Panc1 (cell line): ENCODE measurements at places on chromosomes 1 and 21. TPM values are rescaled to one million over a fixed set of nuclear protein-coding genes. Genes with fewer than 3 reads are reported as not detected.

Gene FMO2
- 0.08 TPM for total RNA-seq

Gene BCAS2
- 23.5 TPM for total RNA-seq

Gene TSPAN2
- not detected for total RNA-seq

Gene TNFRSF4
- total RNA-seq = 0.62 TPM

Gene AQP10
- not detected for total RNA-seq

DNA sequence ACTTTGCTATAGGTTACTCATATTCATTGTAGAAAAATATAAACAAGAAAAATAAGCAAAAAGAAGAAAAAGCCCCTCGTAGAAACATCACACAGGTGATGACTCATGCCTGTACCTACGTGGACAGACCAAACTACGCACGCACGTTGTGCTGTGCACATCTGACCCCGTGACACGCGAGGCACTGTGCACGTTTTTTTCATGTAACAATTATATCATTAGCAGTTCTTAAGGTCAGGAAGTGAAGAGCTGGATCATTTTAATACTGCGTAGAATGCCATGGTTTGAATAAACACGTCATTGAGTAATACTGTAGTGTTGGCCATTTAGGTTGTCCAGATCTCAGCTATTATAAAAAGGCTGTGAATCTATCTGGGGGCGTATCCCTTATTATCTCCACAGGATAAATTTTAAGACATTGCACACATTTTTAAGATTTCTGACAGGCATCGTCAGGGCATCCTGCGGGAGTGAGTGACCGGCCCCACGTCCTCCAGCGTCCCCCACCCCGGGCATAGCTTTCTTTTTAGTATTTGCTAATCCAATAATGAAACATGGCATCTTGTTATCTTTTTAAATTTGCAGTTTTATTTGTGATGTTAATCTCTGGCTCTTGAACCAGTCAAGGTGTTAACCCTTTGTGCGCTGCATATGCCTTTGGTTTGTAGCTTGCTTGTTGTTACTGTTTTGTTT, 23.4 kb upstream of the ADARB1 start:
- no peaks in the 10 kb centered on the region for H3K27me3 ChIP-seq
- H3K36me3 ChIP-seq = no peaks in the 10 kb centered on the region
- H3K4me3 ChIP-seq = no peak overlapping the region
- DNase-seq = no peak

DNA sequence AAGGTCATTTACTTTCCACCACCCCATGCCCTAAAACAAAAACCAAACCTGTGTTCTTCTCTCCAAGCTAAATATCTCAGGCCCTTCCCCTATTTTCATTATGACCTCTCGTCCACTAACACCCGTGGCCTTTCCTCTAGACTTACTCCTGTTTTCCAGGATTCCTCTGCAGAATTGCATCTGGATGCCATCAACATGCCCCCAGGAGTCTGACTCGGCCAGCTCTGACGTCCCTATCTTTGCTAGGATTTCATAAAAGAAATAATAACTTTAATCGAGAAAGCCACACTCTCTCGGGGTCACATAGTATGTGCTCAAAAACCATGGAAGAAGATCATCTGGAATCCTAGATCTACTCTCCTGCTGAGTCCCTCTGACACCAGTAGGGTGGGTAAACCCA, 13.5 kb downstream of the FAM89A start:
- H3K27me3 ChIP-seq = no peaks in the 10 kb centered on the region; the same call in 1 of the 2 replicates
- no peak overlapping the region for H3K27ac ChIP-seq
- H3K4me1 ChIP-seq = no peaks in the 10 kb centered on the region; the same call in 1 of the 2 replicates
- no peak overlapping the region for H3K4me3 ChIP-seq
- DNase-seq = no peak
- H3K36me3 ChIP-seq = no peaks in the 10 kb centered on the region

- H3K27me3 ChIP-seq = no peaks in the 10 kb centered on the region
- H3K4me1 ChIP-seq = no peaks in the 10 kb centered on the region
- H3K4me3 ChIP-seq = no peak overlapping the region
- peaks cover 15% of the 10 kb centered on the region for H3K36me3 ChIP-seq
Observed at GRCh38 chr21:37489553-37489952, 123.0 kb downstream of the DYRK1A start.

GRCh38 chr21:42346866-42347600, 3.8 kb downstream of the TFF2 start:
- DNase-seq = no peak
- H3K27ac ChIP-seq = no peak overlapping the region
- no peaks in the 10 kb centered on the region for H3K36me3 ChIP-seq
- H3K27me3 ChIP-seq = no peaks in the 10 kb centered on the region
- peak overlapping the region; percentile 12; the same call in 1 of the 2 replicates for H3K4me3 ChIP-seq
- H3K4me1 ChIP-seq = no peaks in the 10 kb centered on the region; the same call in 1 of the 2 replicates

GRCh38 chr1:160794376-160794775, 1.6 kb upstream of the LY9 start:
- 0 out of 2 replicates have a peak, but pooled peaks cover 2% of the 10 kb centered on the region for H3K27me3 ChIP-seq
- H3K4me3 ChIP-seq = no peak overlapping the region
- no peak for DNase-seq
- H3K36me3 ChIP-seq = no peaks in the 10 kb centered on the region
- no peaks in the 10 kb centered on the region for H3K4me1 ChIP-seq

GRCh38 chr21:38667291-38667870, 138.3 kb upstream of the ETS2 start:
- H3K27me3 ChIP-seq = 0 out of 2 replicates have a peak, but pooled peaks cover 1% of the 10 kb centered on the region
- no peak for DNase-seq
- H3K36me3 ChIP-seq = no peaks in the 10 kb centered on the region
- H3K4me3 ChIP-seq = no peak overlapping the region

DNA sequence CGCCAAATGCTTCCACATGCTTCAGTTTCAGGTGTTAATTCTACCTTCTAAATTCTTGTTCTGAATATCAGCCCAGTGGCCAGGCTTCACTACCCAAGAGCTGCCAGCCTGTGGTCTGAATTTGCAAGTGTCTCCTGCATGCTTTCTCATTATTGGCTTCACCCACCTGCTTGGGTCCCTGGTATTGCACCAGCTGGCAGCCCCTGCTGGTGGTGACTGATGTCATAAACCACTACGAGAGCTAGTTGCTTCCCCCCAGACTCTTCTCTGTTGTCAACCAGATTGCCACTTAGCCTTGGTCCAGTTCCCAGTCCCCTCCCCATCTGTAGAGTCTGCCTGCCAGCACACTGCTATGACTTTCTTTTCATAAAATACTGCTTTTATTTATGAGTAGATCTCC, 197.7 kb upstream of the DUSP10 start:
- H3K36me3 ChIP-seq = no peaks in the 10 kb centered on the region
- H3K4me3 ChIP-seq = no peak overlapping the region
- no peaks in the 10 kb centered on the region for H3K27me3 ChIP-seq
- H3K27ac ChIP-seq = no peak overlapping the region
